RPMI7951 (cell line): ENCODE measurements at places on chromosomes 2 and 18. TPM values are rescaled to one million over a fixed set of nuclear protein-coding genes. Genes with fewer than 3 reads are reported as not detected.

- no peak for DNase-seq
Measured at GRCh38 chr2:9286554-9287399, 80.2 kb downstream of the ASAP2 start.

GRCh38 chr2:71423817-71424420 lies 29.4 kb upstream of the DYSF start:
- DNase-seq: no peak

GRCh38 chr2:237154884-237155851 lies 69.5 kb downstream of the COPS8 start:
- peak; percentile 20 for DNase-seq

DNA sequence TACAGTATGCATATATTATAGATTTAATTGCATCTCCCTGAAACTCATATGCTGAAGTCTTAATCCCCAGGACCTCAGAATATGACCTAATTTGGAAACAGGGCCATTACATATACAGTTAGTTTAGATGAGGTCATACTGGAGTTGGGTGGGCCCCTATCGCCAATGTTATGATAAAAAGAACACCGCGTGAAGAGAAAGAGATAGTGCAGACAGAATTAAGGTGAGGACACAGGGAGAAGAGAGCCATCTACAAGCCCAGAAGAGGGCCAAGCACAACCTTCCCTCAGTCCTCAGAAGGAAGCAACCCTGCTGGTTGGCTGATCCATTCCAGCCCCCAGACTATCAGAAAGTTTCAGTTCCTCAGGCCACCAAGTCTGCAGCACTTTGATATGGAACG lies 311.9 kb upstream of the RAB6C start:
- no peak for DNase-seq

- DNase-seq: no peak
Measured at GRCh38 chr18:4586731-4587130, 131.6 kb upstream of the DLGAP1 start.

DNA sequence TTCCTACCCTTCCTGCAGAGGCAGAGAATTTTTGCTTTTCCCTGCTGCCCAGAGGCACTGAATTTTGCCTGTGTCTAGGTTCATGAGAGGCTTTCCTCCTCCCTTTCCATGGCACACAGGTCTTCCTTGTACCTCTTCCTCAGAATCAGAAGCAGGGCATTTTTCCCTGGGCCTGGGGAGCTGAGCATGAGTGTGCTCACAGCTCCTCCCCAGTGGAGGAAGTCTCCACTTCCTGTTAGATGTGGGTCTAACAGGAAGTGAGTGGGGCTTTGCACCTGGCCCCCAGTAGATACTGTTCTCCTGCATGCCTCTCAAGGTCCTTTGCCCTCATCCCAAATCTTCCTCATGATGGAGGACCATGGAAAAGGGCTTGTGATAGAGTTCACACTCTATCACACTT lies 297.2 kb upstream of the FIGN start:
- DNase-seq: no peak

- peak; percentile 83 for DNase-seq
Measured at GRCh38 chr2:130337735-130338325, 4.9 kb upstream of the IMP4 start.

GRCh38 chr2:240460781-240461431 lies 25.4 kb downstream of the GPC1 start:
- no peak for DNase-seq

FAM124B gene
- not detected in 2 replicates for total RNA-seq

FOXI3 gene
- not detected in 2 replicates for total RNA-seq
